Hematopoietic multipotent progenitor cell treated with erythropoietin and hydrocortisone succinate and interleukin-3 and kit ligand, for 8 days (in vitro differentiated cells): ENCODE measurements at places on chromosomes 2 and 18.

- DNase-seq = no peak
Measured at GRCh38 chr2:129711816-129712675, 267.4 kb upstream of the RAB6C start.

DNA sequence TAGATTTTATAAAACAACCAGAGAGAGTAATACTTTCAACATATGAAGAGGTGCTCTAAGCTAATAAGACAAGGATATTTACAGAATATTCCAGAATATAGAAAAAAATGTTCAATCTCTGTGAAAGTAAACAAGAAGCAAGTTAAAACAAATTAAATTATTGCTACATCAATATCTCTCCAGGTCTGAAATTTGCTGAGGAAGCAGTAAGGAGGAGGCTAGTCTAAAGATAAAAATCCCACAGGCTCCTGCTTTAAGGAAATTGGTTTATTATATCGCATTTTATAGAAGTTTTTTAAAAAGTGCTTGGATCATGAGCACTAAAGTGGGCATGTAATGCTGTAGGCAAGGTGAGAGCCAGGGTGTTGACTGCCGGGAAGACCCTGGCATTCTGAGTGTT is 39.7 kb upstream of the ASB18 start:
- no peak for DNase-seq

- no peak for DNase-seq
Measured at GRCh38 chr2:24929230-24929629, 9.2 kb upstream of the ADCY3 start.

GRCh38 chr2:129910446-129911362 is 68.8 kb upstream of the RAB6C start:
- no peak for DNase-seq

DNA sequence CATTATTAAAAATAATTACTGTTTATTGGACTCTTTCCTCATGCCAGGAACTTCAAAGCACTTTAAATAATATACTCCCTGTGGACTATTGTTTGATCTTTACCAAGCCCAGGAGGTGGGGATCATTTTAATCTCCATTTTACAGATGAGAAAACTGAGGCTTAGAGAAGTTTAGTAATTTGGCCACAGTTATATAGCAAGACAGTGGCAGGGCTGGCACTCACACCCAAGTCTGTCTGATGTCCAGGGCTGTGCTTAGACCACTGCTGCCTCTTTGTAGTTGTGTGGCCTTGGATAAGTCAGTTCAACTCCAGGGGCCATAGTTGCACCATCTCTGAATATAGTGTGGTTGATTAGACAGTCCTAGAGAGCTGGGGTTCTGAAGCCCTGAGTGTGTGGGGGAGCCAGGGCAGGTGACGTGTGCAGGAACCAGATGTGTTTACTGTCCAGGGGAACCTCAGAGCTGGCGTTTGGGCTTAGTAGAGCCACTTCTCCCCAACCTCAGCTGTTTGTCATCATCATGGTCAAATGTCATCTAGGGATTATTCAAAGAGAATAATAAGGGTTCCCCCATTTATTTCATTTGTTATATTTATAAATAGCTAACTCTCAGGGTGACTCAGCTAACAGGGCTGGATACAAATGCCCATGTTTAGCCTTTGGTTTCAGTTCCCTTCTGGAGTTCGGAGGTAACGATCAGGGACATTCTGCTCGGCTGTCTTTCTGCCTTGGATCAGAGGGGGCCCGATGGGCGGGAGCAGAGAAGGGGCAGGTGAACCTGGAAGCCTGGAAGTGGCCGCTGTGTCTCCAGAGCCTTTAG is 68.0 kb downstream of the BOLA3 start:
- no peak for DNase-seq

GRCh38 chr2:135311268-135311667 is 219.8 kb downstream of the ZRANB3 start:
- DNase-seq = peak; percentile 40

GRCh38 chr2:162072976-162073887 is 783 bp downstream of the DPP4 start:
- no peak for DNase-seq

GRCh38 chr2:33577084-33577483 is 22.0 kb downstream of the FAM98A start:
- DNase-seq = no peak

DNA sequence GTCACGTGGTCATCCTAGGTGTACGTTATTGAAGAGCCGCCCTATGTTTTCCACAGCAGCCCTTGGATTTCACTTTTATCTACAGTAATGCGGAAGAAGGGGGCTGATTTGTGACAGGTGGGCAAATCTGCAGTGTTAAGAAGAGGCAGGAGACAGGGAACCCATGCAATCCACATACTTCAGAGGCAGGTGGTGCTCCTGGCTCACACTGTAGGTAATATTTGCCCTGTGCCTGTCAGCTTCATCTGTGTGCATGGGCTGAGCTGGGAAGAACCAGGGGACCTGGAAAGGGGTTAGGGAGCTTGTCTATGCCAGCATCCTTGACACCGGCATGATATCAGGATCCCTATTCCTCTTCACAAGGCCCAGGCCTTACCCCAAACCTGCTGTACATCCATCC is 183.9 kb downstream of the SH3RF3 start:
- no peak for DNase-seq

DNA sequence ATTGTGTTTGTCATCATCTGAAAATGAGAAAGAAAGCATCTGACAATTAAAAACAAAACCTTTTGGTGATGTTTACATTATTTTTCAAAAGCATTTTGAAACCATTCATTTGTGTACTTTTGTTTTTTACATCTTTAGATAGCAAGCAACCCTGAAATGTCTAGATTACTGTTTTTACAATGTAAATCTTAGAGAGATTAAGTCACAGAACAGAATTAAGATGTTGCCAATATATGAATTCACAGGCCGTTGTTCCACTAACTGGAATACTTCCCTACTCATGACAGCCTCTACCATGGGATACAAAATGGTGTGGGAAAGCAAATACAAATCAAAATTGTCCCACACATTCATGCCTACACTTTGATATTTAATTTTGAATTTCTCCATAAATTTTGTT is 480.0 kb upstream of the ZEB2 start:
- no peak for DNase-seq

DNA sequence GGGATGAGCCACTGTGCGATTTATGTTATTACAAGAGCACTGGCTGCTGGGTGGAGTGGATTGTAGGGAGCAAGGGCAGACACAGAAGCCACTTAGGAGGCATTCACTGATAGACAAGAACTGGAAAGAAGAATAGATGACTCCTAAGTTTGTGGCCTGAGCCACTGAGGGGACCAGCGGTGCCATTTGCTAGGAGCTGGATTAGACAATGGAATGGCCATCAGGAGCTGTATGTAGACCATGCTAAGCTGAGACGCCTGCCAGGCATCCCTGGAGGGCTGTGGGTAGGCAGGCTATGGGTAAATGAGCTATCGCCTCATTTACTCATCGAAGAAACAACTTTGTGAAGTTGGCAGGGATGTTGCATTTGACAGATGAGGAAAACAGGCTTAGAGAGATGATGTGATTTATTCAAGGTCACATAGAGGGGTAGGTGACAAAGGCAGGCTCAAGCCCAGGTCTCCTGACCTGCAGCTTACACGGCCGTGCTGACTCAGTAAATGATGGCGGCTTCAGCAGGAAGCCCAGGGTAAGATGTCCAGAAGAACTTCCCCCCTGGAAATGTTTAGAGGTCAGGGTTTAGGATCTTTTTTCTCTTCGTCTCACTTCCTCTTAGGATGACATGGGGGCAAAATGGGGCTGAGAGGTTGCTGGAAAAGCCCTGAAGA is 2.8 kb downstream of the MFSD2B start:
- DNase-seq = no peak

DNA sequence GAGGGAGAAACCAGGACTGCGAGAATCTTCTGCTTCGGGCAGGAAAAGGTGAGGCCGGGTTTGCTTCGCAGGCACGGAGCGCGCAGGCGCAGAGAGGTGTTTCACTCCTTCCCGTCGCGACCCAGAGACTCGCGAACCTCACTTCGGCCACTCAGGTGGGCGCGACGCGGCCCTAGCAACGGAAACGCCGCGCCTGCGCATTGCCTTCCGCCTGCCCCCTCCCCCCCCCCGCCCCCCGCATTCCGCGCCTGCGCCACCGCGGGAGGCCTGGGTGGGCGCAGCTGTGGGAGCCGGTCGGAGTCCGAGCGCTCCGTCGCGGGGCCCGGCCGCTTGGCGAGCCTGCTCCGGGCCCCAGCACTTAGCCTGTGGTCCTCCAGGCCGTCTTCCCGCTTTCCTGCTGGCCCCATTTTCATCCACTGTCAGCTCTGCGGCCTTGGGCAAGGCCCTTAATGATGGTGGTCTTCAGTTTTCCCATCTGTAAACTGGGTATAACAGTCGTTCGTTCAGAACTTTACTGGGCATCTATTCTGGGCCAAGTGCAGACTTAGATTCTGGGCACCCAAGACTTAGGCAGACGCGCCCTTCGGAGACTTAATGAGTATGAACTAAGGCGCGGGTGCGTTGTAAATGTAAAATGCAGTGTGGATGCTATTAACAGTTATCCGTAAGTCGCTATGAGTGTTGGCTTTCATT is 62.1 kb upstream of the ACKR3 start:
- DNase-seq = no peak

DNA sequence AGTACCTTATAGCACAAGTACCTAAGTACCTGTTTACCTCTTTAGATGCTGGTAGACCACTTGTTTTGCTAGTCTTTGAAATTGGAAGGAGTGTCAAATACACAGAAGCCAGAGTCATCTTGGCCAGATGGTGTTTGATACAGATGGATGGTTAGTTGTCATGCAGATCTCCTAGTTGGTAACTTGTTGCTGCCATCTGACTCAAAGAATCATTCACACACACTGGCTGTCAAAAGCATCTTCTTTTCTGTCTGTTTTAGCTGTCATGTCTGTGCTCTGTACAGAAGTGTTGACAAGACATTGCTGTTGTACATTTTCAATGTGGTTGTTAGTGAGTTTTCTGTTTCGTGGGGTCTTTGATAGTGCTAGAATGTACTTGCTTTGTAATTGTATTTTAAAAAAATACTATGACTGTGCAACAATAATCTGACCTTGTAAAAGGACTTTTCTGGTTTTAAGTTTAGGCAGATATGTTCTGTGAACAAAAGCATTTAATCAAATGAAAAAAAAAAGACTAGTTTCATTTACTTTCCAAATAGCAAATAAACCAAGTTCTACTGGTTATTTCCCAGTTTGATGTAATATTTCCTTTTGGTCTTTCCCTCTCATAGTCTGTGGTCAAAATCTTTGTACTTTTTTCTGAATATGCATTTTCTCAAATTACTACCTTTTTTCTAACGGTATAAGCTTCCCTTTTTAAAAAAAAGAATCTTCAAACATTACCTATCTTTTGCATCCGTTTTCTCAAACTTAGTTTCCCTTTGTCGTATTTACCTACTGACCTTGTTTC is 39.9 kb downstream of the TANK start:
- DNase-seq = no peak

GRCh38 chr2:106274668-106275067 is 80.6 kb upstream of the UXS1 start:
- no peak for DNase-seq

DNA sequence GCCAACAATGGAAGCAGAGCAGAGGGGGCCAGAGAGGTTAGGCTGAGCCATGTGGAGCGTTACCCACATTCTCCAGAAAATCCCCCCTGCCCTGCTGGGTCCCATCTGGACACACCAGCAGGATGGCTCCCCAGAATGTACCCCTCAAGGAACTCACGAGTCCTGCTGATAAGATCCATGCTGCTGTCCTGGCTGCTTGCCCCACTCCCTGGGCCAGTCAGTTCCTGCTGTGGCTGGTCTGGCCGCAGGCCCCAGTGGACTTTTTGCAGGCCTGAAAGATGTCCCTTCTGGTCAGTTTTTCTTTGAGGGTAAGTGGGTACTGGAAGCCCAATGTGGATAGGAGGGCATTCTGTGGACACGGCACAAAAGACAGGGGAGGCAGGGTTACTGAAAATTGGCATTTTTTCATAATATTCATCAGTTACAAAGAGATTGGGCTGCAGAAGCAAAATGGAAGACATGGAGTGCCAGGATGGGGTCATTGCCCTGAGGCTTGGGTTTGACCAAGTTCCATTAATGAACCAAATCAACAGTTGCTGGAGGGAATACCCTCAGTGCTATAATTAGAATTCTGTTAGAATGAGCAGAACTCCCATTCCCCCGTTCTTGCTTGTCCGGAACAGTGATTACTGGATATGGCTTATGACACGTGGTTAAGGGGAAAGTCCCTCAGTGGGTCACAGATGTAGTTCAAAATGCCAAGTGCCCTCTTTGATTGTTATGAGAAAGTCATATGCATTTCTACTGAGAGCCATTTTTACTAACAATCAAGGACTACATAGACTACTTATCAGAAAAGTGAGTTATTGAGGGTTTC is 38.7 kb downstream of the SLC4A5 start:
- no peak for DNase-seq

DNA sequence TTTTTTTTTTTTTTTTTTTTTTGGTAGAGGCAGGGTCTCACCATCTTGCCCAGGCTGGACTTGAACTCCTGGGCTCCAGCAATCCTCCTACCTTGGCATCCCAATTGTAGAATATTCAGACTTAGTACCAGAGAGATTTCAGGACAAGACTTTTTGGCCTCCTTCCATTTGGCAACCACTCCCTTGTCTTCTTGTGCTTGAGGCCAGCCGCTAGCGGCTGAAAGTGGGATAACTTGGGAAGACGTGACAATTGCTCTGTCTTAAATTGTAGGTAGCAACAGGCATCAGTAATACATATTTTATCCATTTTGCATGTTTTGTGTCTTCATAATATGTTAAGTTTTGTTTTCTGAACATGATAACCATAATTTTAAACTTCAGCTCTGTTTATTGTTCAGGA is 53.3 kb upstream of the TTN start:
- no peak for DNase-seq

DNA sequence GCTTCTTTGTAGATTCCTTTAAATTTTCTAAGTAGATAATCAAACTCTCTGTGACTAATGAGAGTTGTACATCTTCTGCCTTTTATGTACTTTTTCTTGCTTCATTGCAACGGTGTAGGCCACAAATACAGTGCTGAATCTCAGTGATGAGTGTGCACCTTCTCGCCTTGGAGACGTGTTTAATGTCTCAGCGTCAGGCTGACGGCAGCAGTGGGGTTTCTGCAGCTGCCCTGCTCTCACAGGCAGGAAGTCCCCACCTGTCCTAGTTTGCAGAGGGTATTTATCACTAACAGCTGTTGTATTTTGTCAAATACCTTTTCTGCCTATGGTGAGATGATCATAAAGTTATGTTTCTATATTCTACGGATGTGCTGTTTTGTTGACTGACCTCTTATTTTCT is 13.3 kb downstream of the AGXT start:
- DNase-seq = no peak

DNA sequence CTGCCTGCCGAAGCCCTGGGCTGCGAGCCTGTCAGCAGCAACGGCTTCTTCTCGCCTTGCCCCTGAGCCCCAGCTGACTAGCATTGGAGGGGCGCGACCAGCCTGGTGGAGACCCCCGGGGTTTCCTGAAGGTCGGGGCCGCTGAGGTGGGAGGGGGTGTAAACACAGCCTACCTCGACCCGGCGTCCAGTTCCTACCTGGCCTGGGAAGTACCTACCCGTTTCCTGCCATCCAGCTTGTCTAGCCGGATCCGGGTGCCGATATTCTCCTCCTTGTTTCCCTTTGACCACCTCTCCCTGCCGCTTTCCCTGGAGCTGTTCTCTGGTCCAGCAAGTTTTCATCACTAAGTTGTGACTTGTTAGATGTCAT is 511 bp downstream of the MOB4 start:
- no peak for DNase-seq
